ENCODE measurements at places on chromosomes 1 and 21.

DNA sequence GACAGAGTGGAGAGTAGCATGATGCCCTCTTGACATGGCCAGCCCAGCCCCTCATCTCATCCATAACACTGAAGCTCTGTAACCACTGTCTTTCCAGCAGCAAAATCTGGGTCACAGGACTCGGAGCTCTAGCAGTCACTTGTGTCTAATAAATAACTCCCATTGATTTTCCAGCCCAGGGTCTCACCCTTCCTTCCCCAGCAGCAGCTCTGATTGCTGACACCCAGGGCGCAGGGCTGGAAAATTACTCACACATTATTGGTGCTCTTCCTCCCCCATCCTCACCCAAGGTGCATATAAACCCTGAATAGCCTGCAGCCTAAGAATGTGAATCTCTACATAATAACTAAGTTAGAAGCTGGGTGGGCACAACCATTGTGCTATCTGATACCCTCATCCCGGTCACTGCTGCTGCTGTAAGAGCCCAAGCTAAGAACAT, 21.1 kb upstream of the OR10J5 start:
- H3K4me3 ChIP-seq = no peak overlapping the region
- no peak overlapping the region for H3K27ac ChIP-seq
- DNase-seq = no peak

GRCh38 chr1:228999446-229000170, 264.3 kb downstream of the RHOU start:
- DNase-seq = no peak
- H3K27me3 ChIP-seq = no peaks in the 10 kb centered on the region
- H3K36me3 ChIP-seq = no peaks in the 10 kb centered on the region
- no peak overlapping the region for H3K27ac ChIP-seq
- H3K4me3 ChIP-seq = no peak overlapping the region

DNA sequence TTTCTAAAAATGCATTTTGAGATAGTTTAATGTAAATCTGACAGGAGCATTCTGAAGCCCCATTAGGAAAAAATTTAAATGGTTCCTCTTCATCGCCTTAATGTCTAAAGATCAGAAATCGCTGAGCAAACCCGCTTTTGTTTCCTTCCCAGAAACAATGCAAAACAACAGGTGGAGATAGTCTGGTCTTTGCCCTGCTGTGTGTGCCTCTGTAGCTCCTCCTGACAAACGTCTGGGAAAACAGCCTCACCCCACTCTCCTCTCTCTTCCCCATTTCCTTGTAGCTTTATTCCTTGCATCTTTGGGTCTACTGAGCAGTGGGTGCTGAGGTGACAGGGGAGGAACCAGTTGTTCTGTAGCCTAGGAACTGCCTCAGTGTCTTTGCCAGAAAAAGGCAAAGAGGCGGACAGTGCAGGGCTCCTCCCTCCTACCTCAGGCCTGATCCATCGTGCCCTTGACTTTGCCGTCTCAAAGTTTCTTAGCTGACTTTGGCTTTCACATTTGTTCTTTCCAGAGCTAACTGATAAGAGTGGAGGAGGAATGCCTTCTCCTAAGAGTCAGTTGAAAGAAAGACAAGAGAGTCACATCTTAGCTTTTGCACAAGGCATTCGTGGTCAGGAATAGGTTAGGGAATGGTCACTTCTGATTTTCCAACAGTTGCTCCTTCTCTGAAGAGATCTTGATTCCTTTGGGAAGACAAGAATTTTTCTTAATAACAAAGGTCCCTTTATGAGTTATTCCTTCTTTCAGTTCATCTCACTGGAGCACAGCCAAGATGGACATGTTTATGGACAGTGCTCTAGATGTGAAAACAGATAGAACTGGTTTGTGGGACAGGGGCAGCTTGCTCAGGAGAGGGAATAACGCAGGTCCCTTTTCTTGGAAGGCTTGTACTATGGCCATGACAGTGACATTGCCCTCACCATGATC, 24.9 kb downstream of the SYT11 start:
- no peak for DNase-seq
- H3K27ac ChIP-seq = no peak overlapping the region
- H3K36me3 ChIP-seq = peaks cover 54% of the 10 kb centered on the region
- H3K4me1 ChIP-seq = no peaks in the 10 kb centered on the region
- H3K27me3 ChIP-seq = no peaks in the 10 kb centered on the region
- H3K4me3 ChIP-seq = no peak overlapping the region

DNA sequence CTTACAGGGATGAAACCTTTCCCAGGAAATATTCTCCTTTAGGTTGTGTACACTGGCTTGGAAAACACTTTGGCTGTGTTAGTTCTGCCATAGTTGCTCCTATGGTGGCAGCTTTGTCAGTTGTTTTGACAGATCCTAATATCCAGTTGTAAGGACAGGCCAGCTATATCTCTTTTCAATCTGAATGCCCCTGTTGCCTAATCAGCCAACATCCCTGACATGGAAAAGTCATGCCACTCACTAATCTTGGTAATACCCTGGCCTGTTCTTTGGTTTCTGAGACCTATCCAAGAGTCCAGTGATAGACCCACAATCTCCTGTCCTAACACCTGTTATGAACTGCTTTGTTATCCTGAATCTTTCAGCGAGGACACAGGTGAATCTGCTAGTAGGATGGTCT, 148.8 kb downstream of the MRPL39 start:
- no peaks in the 10 kb centered on the region for H3K36me3 ChIP-seq
- H3K4me3 ChIP-seq = no peak overlapping the region
- H3K27me3 ChIP-seq = no peaks in the 10 kb centered on the region
- H3K4me1 ChIP-seq = no peaks in the 10 kb centered on the region
- no peak overlapping the region for H3K27ac ChIP-seq

DNA sequence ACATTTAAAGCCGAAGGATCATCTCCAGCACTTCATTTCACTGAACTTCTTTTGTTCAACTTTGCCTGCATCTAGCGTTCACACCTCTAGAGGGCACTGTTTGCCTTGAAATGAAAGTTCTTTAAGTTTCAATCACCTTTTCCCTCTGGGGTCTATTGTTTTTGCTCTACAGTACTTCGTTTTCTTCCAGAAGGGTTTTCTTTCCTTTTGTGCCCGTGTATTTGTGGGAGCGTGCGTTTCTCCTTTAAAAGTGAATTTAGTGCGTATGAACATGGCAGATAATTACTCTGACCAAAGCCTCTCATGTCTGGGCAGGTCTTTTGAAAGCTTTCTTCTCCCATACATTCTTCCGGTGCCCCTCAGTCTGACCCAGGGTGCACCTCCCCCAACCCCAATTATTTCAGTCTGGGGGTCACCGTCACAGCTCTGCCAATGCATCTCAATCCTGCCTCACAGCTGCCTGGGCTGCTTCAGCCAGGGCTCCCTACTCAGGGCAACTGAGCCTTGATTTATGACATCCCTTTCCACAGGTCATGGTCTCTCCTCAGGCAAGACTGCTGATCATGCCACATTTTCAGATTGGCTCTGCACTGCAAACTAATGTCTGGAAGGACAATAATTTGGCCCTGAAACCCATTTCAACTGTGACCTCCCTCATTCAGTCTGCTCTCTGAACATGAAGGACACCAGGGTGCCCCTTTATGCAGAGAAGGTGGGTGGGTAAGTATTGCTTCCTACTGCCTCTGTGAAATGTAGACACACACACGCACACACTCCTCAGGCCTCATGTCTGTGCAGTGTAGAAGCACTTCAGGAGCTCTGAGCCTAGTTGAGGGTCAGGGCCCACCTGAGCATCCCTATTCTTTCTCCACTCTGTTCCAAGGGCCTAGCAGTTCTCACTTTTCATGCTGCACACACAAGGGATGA, 88.6 kb downstream of the NUF2 start:
- no peak for DNase-seq
- no peak overlapping the region for H3K4me3 ChIP-seq
- no peak overlapping the region for H3K27ac ChIP-seq
